ENCODE measurements at places on chromosomes 16 and 17.

DNA sequence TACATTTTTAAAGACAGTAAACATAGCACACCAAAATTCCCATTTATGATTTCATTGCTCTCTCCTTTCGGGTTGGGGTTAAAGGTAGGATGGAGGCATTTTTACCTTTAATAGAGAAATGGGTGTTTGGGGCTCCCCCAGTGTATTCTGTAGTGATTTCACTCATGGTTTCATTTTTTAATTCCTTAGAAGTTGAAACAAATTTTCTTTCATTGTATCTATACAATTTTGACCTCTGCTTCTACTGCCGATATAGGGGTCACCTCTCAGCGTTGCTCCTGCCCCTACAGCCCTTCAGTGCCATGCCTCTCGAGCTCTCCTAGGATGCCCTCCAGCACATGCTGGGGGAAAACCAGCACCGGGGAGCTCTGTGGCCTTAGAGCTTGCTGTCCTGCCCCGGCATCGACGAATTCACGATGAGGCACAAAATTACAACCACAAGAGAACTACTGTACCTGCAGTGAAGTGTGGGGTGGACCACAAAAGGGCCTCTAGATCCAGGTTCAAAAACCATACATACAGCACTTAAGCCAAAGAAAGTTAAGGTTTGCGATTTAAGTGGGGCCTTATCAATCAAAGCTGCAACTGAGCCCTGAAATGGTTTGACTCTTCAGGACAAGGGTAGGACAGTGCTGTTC lies 39.3 kb downstream of the LITAFD start:
- DNase-seq, result no peak

DNA sequence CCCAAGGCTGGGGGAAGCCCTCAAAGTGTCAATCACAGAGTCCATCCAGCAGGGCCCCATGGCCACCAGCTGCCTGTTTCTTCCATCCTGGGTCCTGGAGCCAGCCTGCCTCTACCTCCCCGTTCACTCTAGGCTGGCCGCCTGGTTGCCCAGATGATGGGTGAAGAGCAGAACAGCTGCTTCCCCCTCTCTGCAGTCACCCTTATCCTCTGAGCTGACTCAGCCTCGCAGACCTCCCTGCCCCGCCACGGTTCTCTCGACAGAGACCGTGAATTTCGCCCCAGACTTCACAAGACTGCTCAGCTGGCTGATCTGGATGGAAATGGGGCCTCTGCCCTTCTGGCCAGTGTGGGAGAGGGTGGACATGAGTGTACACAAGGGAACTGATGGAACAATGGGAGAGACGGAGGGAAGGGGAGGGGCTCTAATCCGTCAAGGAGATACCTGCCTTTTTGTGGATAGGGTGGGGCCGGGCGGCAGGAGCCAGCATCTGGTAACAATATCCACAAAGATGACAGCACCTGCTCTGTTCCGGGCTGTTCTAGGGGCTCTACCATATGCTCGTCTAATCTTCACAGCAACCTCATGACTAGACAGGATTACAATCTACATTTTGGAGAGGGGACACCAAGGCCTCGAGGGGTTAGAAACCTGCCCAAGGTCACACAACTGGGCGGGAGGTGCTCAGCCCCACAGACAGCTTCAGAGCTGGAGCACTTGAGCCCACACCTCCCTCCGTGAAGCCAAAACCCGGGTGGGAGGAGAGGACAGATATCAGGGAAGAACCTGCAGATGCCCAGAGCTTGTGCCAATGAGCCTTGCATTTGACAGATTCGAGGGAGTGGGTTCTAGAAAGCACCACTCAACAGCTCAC lies 136.0 kb downstream of the SDK2 start:
- DNase-seq, result no peak

- no peak for DNase-seq
These were observed 301.8 kb downstream of the CPPED1 start for GRCh38 chr16:12501707-12502457.

- DNase-seq, result no peak
These were observed 1.3 kb downstream of the CACNG4 start for GRCh38 chr17:66965801-66966262.

GRCh38 chr17:29615492-29616299 lies 7.0 kb downstream of the CORO6 start:
- DNase-seq, result peak; percentile 87

- no peak for DNase-seq
These were observed 113.3 kb downstream of the XYLT1 start for GRCh38 chr16:17357307-17358062.

- no peak for DNase-seq
These were observed 1.6 kb upstream of the ZFHX3 start for GRCh38 chr16:73049511-73049910.

DNA sequence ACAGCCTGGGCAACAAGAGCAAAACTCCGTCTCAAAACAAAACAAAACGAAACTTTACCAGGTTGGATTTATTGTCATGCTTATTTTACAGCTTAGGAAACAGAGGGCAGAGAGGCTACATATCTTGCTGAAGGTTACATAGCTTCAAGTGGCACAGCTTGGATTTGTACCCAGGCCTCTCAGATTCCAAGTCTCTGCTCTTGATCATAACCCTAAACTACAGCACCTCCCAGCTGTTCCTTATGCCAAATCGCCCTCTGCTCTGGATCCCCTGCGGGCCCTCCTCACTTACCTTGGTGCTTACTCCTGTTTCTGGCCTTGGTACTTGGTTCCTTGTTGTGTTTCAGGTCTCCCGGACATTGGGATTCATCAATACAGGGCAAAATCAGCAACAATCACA lies 11.7 kb upstream of the CUEDC1 start:
- DNase-seq, result no peak

GRCh38 chr17:49452201-49452600 lies 37.5 kb upstream of the PHB1 start:
- peak; percentile 6 for DNase-seq

GRCh38 chr16:49776734-49777133 lies 79.2 kb downstream of the ZNF423 start:
- DNase-seq, result no peak

GRCh38 chr17:75846692-75847613 lies 2.7 kb upstream of the UNC13D start:
- DNase-seq, result no peak

DNA sequence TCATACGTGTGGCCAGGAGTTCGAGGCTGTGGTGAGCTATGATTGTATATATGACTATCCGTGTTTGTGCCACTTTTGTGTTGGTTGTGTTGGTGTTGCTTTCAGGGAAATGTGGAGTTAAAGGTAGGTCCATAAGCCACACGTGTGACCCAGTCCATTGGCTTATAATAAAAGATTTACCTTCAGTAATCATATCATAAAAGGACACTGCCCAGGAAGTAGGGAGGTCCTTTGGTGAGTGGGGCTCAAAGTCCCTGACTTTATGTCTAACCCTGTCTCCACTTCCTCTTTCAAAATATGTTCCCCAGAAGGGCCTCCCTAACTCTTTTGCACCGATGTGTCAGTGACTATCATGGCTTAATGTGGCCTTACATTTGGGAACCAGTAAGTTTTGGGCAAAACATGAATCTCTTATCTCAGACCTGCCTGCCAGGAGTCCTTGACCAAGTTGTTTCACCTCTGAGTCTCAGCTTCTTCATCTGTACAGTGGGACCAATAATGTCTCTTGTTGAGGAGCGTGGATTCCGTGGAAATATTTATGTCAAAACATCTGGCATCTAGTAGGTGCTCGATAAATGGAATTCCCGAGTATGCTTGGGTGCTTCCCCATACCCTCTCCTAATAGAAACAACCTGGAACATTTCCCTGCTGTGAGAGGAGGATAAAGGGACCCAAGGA lies 4.8 kb downstream of the TNP2 start:
- DNase-seq, result no peak

- no peak for DNase-seq
These were observed 147.2 kb upstream of the COX10 start for GRCh38 chr17:13921841-13922776.

DNA sequence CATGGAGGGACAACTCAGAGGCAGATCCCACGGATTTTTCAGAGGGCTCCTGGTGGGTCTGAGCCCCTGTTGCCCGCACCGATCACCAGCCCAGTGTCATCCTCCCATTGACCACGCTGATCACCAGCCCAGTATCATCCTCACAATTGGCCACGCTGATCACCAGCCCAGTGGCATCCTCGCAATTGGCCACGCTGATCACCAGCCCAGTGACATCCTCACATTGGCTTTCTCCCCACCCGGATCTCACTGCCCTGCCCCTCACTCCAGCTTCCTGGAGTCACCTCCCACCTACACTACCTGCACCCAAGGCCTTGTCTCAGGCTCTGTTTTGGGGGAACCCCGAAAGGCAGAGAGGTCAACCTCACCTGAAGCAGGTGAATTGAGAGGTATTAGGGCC lies 358.2 kb upstream of the TNRC6C start:
- no peak for DNase-seq

GRCh38 chr17:66437476-66438026 lies 135.1 kb downstream of the PRKCA start:
- no peak for DNase-seq

- peak; percentile 79 for DNase-seq
These were observed 10.9 kb downstream of the NHERF1 start for GRCh38 chr17:74759243-74759801.

- peak; percentile 47 for DNase-seq
These were observed 5.9 kb downstream of the KDM6B start for GRCh38 chr17:7839876-7840261.

DNA sequence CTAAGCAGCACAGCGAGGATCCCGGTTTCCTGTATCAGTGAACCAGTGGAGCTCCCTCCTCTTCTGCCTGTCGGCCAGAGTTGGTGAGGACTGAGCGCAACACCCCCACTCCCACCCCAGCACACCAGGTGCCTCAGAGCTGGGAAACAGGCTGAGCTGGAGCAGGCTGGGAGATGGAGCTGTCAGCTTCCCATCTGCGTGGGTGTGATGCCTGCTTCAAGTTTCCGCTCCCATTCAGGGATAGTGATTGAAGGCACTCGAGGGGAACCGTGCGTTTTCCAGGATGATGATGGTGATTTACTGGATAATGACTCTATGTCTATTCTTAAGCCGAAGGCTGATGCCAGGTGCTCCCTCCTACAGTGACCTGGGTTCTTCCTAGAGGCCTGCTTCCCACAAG lies 144.5 kb downstream of the TMEM132E start:
- no peak for DNase-seq

- DNase-seq, result peak; percentile 77
These were observed 127.2 kb downstream of the HS3ST3B1 start for GRCh38 chr17:14427900-14428647.

DNA sequence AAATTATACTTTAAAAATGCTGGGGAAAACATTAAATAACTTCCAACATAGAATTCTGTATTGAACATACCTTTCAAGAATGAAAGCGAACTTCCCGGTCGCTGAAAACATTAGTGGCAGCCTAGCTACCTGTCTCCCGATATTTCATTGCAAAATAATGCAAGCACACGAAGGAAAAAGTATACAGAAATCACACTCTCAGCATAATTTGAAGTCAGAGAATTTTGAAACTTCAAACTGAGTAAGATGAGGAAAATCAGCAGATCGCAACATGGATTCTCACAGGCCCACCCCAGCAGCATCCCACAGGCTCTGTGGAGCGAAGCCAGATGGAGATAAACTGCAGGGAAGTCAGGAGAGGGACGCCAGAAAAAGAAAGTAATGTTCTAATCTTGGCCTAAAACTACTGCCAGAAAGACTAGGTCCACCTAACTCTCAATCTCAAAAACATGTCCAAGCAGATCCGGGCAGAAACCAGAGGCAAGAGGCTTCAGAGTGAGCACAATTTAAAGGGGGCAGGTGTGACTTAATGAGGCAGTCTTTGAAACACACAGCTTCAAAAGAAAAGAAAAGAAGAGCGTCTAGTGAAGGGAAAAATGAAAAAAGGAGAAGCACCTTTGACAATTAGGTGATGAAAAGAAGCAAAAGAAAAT lies 4.8 kb upstream of the GOSR1 start:
- no peak for DNase-seq

GRCh38 chr17:19939993-19940721 lies 37.5 kb downstream of the AKAP10 start:
- DNase-seq, result no peak

DNA sequence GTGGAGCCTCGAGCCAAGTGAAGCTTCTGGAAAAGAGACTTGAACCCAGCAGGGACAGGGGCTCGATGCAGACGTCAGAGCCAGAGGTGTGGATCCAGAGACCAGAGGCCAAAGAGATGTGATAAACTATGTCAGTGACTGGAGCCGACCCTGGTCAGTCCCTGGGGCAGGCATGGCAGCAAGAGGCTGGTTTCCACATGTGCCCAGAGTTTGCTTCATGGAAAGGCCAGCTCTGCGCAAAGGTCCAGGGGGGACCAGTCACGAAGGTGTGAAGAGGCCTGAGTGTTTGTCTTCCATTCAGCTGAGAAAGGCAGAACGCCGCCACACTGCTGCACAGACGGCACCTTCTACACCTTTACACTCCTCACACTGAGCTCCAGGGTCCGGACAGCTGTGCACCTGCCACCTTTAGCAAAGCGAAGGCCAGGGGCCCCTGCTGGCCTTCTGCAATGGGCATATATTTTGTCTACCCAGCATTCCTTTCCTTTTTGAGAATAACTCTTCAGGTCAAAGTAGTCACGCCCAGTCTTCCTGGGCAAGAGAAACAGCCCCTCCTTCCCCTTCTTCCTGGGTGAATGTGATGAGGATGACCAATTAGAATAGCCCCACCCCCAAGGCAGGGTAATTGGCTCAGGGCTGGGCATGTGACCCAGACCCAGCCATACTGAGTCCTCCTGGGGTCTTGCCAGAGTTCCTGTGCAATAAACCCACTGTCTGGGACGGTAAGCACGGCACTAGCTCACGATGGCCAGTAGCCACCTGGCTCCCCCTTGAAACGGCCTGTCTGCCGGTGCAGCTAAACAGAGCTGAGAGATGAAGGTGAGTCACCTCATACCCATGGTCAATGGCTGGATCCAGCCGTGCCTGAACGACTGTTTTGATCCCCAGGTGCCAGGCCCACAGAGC lies 2.3 kb upstream of the RPH3AL start:
- DNase-seq, result no peak

DNA sequence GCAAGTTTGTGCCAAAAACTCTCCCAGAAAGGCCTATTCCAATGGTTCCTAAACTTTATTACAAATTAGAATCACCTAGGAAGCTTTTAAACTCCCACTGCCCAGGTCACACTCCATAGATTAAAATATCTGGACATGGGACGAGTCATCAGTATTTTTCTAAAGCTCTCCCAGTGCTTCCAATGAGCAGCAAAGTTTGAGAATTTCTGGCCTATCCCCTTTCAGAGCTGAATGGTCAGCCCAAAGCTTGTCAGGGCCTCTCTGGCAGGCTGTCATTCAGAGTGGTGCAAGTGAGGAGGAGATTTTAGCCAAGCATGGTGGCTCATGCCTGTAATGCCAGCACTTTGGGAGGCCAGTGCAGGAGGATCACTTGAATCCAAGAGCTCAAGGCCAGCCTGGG lies 2.4 kb downstream of the BCL6B start:
- DNase-seq, result no peak

GRCh38 chr17:27793168-27793905 lies 7.0 kb downstream of the NOS2 start:
- DNase-seq, result no peak

- DNase-seq, result no peak
These were observed 317.2 kb upstream of the ZFHX3 start for GRCh38 chr16:73365016-73365551.

- peak; percentile 53 for DNase-seq
These were observed 34.4 kb downstream of the WWP2 start for GRCh38 chr16:69796285-69797118.

GRCh38 chr17:48841395-48841831 lies 10.6 kb downstream of the CALCOCO2 start:
- peak; percentile 83 for DNase-seq
